ENCODE measurements at places on chromosomes 11 and 22.

DNA sequence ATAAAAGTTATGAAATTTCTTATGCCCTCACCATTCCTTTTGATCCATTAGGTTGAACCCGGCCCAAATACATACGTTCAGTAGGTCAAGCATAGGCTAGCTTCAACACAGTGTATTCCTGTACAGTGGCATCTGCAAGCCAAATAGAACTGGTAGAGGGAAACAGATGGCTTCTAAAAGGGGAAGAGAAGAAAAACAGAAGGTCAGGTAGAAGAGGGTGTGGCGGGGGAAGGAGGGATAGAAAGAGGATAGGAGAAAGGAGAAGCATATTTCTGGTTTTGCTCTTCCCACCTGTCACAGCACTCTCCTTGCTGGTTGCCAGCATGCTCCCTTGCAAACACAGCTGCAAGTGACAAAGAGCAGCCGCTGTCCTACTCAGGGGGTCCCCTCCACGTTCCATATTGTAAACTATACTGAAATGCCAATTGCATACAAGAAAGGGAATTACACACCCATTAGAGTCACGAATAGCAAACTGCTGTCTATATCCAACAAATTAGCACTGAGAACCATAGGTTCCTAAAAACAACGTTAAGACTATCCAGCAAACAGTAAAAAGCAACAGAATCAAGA, 71.8 kb downstream of the PHF21A start:
- no peak for DNase-seq

GRCh38 chr11:78993802-78994430, 419.3 kb upstream of the NARS2 start:
- no peak for DNase-seq

- DNase-seq: peak; percentile 78
Observed at GRCh38 chr11:27158456-27159334, 118.1 kb downstream of the BBOX1 start.

GRCh38 chr11:77687088-77687487, 49.5 kb upstream of the CLNS1A start:
- no peak for DNase-seq

- no peak for DNase-seq
Observed at GRCh38 chr11:59218319-59218718, 5.6 kb upstream of the MPEG1 start.

GRCh38 chr11:13333456-13333957, 55.9 kb downstream of the BMAL1 start:
- DNase-seq: peak; percentile 94

DNA sequence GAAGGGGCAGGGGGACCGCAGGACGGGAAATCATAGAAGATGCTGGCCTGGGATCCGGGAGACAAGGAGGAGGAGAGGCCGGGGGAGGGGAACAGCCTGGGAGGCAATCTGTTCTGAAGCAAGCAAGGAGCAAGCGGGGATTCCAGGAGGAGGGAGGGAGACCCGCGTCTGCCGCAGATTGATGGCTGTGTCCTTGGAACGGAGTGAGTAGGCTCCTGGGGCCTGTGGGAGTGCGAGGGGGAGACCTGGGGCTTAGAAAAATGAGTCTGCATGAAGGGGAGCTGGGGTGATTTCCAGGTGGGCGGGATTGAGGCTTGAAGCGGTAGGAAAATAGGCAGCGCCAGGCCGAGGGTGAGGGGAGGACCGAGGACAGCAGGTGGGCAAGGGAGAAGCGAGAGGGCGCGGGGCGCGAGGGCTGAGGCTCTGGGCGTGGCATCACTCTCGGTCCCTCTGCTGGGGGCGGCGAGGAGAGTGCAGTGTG, 1.6 kb upstream of the LRRC55 start:
- DNase-seq: no peak

- peak; percentile 35 for DNase-seq
Observed at GRCh38 chr11:60905551-60906113, 753 bp downstream of the PRPF19 start.

DNA sequence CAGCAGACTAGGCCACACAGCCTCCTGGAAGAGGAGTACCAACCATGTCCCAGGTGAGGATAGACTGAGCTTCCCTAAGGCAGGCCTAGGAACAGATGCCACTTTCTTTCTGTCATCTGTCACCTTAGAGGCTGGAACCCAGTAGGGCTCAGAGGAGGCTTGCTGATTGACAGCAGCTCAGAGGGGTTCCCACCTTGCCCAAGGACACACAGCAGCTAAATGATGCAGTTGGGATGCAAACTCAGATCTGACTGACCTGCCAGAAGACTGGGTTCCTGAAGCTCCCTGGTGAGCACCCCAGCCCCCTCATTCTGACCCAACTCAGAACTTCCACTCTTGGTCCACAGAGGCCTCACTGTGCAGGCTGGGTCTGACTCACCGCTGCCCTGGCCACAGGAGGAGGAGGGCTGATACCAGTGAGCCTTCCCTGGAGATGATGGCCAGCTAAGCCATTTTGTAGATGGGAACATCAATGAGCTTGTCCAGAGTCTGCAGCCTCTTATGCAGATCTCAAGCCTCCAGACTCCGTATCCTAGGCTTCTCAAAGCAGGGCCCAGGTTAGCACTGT, 14.0 kb downstream of the CAPN5 start:
- DNase-seq: no peak

DNA sequence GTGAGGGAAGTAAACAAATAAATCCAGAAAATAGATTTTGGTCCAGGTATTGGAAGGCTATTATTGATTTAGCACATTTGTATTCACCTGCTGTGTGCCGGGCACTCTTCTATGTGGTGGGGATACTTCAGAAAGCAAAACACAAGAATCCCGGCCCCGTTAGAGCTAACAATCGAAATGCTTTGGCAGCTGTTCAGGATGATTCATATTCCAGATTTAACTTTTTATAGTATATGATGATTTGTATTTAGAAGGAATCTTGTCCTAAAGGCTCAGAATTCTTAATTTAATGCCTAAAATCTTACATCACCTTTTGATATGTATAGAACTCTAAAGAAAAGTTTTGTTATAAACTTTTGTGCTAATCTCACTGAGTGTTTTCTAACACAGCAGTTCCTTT, 28.0 kb downstream of the ZC3H12C start:
- no peak for DNase-seq

GRCh38 chr22:26556904-26557303, 33.0 kb downstream of the TPST2 start:
- no peak for DNase-seq

DNA sequence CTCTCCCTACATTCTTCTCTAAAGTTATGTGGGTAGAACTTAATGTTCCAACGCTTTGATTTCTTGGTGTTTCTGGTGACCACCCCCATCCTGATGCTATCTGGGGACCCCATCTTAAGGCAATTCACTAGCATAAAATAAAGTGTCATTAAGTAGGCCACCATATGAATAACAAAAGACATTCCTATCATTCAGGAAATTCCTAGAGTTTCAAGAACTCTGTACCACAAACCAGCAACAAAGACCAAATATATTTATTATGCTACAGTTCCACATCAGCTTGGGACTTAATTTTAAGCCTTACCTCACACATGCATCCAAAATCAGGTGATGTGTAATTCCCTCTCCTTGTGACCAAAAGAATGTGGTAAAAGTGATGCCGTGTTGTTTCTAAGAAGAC, 254.6 kb upstream of the LRRC4C start:
- no peak for DNase-seq

DNA sequence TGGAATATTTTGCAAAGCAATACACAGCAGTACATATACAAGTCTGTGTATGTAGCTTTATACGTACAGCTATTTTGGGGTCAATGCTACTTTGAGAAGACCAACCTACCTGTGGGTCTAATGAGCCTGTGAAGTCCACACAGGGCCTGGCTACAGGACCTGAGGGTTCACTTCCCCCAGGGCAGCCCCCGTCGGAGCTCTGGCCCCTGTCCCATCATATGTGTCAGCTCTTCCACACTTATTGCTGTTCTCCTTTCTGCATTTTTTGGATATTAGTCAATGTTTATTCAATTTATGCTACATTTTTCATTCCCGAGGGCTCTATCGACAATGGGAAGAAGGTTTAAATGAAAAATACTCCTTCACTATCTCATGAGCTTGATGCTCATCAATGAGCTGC, 1473.6 kb downstream of the BRD1 start:
- no peak for DNase-seq

DNA sequence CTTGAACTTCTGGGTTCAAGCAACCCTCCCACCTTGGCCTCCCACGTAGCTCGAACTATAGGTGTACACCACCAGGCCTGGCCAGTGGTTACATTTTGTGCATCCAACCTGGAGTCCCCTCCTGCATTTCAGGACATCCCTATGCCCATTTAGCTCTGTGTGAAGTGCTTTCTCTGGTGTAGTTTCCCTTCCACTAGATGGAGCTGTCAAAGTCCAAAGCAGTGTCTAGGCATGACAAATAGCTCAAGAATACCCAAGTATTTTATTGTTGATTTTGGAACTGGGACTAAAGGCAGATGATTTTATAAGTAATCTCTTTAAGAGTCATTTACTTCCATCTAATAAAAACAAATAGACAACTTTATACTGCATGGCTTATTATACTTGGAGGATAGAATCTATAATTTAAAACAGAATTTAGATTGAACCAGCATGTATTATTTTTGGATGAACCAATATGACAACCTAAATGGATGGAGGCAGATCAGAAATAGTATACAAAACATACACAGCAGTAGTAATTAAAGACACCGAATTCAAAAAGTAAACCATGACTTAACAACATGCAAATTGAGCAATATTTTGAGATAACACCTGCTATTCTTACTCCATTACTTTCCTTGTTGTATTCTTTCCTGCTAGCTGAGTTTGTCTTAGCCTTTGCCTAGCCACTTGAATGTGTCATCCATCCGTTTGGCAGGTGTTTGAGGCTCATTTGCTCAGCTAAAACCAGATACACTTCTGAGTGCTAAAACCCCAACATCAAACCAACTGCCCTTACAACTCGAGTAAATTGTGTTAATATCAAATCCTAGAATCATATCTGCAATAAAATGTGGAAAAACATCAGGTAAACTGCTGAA, 37.7 kb downstream of the EIF4ENIF1 start:
- DNase-seq: peak; percentile 20

DNA sequence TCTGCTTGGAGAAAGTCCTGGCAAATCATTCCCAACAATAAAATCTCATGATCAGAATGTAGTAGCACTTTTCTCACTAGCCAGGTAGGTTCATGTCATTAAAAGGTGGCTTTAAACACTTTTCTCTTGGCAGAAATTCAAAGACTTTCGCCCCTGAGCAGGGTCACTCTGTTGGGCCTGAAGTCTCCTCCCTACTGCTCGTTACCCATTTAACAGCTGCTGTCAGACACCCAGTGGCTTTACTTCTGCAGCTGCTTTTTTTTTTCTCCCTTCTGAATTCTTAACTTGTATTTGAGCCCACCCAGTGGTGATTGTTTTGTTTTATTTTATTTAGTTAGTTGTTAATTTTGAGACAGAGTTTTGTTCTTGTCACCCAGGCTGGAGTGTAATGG, 25.0 kb downstream of the ARHGAP8 start:
- DNase-seq: no peak

DNA sequence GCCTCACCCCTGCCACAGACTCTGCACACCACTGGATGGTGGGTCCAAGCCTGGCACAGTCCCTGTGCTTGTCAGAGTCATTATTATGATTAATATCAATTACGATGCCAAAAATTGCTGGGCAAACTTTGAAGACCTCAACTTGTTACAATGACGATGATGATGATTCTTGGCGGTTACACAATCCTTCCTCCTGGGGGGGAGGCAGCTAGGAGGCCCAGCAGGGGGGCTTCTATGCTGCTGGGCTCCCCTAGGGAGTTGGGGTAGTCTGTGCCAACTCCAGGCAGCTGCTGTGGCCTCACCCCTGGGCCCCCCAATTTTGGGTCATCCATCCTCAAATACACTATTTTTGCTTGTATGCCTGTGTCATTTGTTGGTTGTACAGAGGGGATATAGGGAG, 12.0 kb downstream of the SLC35E4 start:
- DNase-seq: no peak

GRCh38 chr22:23500508-23501260, 79.4 kb downstream of the IGLL1 start:
- DNase-seq: no peak
